Fibroblast of skin of left quadriceps (primary cell): ENCODE measurements at places on chromosomes 2 and 18.

DNA sequence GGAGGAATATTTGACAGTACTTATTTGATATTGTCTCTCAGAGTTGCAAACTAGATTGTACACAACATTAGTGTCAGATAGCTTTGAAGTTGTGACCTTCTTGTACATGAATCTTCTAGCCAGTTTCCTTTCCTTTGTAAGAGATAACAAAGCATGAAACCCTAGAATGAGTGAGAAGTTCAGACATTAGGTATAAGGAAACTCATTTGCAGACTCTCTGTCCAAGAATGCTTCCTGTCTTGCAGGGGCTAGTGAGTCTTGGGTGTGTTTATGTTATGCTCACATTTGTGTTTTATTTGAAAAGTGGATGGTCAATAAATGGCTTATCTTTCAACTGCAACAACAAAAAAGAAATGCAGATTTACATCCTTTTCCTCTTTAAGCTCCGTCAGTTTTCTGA is 1.4 kb downstream of the BOD1L2 start:
- no peak for DNase-seq

GRCh38 chr2:35973132-35973736 is 382.3 kb upstream of the CRIM1 start:
- peak; percentile 9 for DNase-seq

- peak; percentile 94 for DNase-seq
These were observed 31.4 kb downstream of the ATOH8 start for GRCh38 chr2:85785027-85785822.

- no peak for DNase-seq
These were observed 48.8 kb upstream of the PPP1CB start for GRCh38 chr2:28702878-28703277.

DNA sequence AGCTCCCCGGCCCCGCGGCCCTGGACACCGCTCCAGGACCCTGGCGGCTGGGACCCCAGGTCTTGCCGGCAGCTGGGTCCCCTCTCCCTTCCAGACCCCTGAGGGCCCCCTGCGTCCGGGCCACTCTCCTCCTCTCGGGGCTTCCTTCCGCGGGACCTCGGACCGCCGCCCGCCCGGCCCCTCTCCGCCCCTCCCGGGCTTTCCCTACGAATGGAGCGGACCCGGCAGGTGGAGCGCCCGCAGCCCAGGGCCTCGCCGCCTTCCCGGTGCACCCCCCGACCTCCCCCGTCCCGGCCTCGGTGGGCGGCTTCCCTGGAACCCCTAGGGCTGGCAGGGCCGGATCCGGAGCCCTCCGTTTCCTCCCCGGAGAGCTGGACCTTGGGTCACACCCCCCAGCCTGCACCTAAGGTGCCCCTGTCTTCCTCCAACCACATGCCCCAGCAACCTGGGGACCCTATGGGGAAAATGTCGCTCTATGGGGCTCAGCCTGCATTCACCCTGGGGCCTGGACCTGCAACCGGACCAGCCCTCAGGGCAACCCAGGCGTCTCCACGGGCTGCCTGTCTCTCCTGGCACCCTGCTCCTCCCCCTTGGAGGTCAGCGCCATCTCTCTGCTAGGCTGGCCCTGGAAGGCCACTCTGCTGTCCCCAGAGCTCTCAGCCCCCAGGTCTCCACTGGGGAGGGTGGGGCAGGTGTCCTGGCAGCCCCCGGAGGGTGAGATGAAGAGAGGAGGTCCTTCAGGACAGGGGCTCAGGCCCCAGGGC is 730 bp downstream of the B3GNT7 start:
- no peak for DNase-seq

DNA sequence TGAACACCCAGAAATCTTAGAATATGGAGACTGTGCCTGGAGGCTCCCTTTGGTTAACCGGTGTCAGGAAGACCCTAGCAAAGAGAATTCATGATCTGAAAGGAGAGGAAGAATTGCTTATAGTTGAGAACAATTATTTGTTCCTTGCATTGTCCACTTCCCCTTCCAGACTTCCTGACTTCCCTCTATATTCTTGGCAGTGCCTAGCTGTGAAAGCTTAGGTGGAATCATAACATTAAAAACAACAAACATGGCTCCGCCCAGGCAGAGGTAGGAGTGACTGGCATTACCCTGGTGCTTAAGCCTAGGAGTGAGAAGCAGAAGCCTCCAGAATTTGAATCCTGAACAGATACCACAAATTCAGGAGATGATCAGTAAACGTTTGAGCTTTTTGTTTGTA is 1.9 kb downstream of the TTL start:
- DNase-seq = no peak

GRCh38 chr2:222960126-222960525 is 91.9 kb upstream of the KCNE4 start:
- no peak for DNase-seq

DNA sequence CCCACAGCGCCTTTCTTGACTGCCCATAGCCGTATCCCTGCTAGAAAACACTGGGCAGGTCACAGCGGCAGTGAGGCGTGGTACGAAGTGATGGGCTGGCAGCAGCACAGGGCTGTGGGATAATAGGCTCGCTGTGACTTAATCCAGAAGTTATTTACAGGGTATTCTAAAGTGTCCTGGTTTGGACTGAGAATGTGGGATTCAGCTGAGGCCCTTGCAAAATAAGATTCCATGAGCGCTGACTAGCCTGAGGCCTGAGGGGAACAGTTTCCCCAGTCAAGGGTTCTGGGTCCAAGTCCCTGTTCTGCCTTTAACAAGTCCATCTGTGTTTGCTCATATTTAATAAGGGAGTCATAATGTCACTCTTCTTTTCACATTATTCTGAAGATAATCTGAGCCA is 34.6 kb downstream of the SETBP1 start:
- no peak for DNase-seq

DNA sequence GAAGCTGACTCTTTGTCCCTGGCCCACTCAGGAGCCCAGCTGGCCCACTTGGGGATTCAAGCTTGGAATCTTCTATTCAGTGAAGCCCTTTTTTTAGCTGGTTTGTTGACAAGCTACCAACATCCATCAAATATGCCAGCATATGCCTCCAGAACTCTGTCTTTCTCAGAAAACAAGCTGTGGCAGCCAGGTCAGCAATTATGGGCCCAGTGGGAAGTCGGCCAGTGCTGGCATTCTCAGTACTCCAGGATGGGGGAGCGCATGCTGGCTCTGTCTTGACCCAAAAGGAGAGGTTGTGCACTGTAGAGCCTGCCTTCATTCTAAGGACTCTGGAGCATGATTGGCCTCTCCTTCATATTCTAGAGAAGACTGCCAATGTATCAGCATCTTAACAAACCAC is 401.5 kb downstream of the CNTNAP5 start:
- no peak for DNase-seq

DNA sequence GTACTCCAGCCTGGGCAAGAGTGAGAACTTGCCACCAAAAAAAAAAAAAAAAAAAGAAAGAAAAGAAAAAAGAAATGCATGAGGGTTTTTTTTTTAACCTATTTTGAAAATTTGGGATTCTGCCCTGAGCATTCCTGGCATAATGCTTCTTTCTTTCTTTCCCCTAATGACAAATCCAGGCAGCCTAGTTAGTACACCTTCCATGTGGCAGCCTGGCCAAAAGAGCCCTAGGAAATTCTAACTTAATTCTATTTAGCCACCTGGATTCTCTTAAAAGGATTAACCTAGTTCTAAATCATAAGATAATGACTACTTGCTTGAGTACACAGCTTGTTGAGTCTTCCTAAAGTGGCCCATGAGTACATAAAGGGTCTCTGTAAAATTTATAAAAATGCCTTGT is 160.1 kb downstream of the THADA start:
- no peak for DNase-seq

GRCh38 chr18:9596226-9596625 is 18.1 kb downstream of the PPP4R1 start:
- peak; percentile 66 for DNase-seq

- no peak for DNase-seq
These were observed 393.2 kb upstream of the ZNF804A start for GRCh38 chr2:184205048-184205596.
